ENCODE measurements at places on chromosomes 2 and 18.

DNA sequence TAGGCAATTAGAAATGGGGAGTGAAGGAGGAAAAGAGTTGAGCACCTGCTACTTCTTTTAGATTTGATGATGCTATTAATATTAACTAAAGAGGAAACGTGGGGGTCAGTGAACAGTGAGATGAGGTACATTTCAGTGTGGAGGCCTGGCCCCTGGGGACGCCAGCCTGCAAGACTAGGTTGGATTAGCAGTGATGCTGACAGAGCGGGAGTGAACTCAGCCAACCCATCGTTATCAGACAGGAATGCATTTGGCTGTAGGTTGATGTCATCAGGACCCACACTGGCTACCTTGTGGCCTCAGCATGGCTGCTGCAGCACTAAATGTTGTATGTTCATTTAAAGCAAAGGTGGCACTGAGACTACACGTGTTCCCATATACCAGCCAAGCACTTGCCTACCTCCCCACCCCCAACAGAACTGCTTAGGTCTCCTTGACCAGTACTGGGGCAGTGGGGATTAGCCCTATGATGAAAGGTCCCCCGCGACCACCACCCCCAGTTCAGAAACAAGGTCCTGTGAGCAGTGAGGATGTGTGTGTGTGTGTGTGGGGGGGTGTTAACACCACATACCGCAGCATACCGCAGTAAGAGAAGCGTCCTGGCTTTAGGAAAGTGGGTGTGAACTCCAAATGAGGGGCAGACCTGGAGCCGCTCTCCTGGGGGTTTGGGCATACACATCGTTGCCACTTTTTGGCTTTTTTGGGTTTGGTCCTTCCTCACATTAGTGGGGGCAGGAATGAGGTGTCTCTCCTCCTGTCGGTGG is 26.0 kb downstream of the DGKD start:
- DNase-seq: no peak

DNA sequence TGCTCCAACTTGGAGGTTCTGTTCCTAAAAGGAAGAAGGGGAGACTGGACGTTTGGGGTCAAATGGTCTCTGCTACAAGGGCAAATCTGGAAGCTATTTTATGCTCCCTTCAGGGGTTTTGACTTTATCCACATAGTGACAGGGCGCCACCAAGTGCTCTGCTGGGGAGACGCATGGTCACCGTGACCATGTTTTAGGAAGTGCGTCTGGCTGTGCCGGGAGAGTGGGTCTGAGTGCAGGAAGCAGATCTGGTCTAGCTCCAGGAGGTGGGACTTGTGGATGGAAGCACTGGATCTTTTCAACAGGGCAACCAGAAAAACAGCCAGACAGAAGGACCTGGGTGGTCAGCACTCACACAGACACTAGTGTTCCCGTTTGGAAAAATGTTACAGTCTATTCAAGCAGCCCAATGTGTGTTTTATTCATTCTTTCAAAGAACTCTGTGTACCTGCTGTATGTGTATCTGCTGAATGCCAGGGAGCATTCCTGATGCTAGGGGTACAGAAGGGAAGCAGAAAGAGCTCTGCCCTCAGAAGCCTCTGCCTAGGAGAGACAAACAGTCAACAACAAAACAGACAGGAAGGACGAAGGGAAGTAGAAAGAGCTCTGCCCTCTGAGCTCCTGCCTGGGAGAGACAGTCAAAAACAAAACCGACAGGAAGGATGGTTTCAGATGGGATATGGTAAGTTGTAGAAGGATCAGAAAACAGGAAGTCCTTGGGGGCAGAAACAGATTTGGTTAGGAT is 14.3 kb downstream of the IMPA2 start:
- no peak for DNase-seq

- no peak for DNase-seq
Measured at GRCh38 chr2:223008162-223008561, 43.8 kb upstream of the KCNE4 start.

GRCh38 chr18:75088622-75089211 is 120.2 kb downstream of the PTGR3 start:
- DNase-seq: no peak

DNA sequence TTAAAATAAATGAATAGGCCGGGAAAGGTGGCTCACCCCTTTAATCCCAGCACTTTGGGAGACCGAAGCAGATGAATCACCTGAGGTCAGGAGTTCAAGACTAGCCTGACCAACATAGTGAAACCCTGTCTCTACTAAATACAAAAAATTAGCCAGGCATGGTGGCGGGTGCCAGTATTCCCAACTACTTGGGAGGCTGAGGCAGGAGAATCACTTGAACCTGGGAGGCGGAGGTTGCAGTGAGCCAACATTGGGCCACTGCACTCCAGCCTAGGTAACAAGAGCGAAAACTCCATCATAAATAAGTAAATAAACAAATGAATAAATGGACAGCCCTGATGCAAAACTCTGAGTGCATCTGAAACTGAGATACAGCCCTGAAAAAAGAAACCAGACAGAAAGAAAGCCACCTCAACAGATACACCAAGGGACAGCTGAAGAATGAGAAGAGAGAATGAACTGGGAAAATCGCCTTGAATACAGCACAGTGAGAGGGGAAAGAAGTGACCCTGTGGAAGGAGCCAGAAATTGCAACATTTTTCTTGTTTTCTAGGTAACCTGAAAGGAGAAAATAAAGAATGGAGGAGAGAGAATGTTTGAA is 64.4 kb downstream of the TRABD2A start:
- DNase-seq: peak; percentile 48

- DNase-seq: no peak
Measured at GRCh38 chr2:11980809-11981208, 234.4 kb downstream of the LPIN1 start.

- no peak for DNase-seq
Measured at GRCh38 chr2:4139731-4140130, 436.4 kb downstream of the DCDC2C start.

- no peak for DNase-seq
Measured at GRCh38 chr2:105768961-105769452, 24.3 kb downstream of the NCK2 start.

DNA sequence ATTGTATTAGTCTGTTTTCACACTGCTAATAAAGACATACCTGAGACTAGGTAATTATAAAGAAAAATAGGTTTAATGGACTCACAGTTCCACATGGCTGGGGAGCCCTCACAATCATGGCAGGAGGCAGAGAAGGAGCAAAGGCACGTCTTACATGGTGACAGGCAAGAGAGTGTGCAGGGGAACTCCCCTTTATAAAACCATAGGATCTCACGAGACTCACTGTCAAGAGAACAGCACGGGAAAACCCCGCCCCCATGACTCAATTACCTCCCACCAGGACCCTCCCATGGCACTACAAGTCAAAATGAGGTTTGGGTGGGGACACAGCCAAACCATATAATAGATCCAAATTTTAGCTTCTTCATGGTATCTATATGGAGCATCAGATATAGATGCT is 69.6 kb upstream of the TMEM87B start:
- no peak for DNase-seq

GRCh38 chr2:34991508-34992274 is 1363.9 kb upstream of the CRIM1 start:
- no peak for DNase-seq

GRCh38 chr18:31325051-31325450 is 7.1 kb downstream of the DSG1 start:
- DNase-seq: no peak

- DNase-seq: no peak
Measured at GRCh38 chr2:203820969-203821368, 46.6 kb upstream of the CTLA4 start.

- DNase-seq: no peak
Measured at GRCh38 chr18:671405-671804, 14.0 kb downstream of the TYMS start.

All from GM12878 (cell line).